RPMI7951 (cell line): ENCODE measurements at places on chromosomes 4 and X.

GRCh38 chrX:9845578-9845952, 59.3 kb downstream of the SHROOM2 start:
- DNase-seq = no peak

- no peak for DNase-seq
Measured at GRCh38 chr4:113212613-113213012, 163.2 kb downstream of the ANK2 start.

DNA sequence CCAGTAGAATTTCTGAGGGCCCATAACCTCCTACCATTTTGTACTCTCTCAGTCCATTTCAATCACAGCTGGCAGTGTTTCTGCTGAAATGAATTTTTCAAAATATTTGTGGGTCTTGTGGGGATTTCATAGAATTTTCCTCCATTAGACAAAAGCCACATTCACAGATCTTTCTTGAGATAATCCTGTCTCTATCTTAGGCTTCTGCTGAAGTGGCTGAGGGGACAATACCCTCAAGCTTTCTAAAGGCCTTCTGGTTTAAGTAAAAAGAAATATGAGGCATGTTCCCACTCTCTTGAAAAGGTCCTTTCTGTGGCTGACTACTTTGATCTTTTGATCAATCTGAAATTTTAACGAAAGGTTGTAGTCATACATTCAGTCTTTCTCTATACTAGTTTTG, 1930.0 kb upstream of the AGA start:
- DNase-seq = peak; percentile 6

GRCh38 chr4:120158841-120159463, 92.3 kb upstream of the MAD2L1 start:
- DNase-seq = no peak

- no peak for DNase-seq
Measured at GRCh38 chr4:110292994-110293744, 94.8 kb upstream of the ELOVL6 start.

- no peak for DNase-seq
Measured at GRCh38 chr4:15414551-15415091, 13.2 kb upstream of the C1QTNF7 start.

GRCh38 chr4:83599183-83599582, 63.3 kb downstream of the GPAT3 start:
- DNase-seq = peak; percentile 53

DNA sequence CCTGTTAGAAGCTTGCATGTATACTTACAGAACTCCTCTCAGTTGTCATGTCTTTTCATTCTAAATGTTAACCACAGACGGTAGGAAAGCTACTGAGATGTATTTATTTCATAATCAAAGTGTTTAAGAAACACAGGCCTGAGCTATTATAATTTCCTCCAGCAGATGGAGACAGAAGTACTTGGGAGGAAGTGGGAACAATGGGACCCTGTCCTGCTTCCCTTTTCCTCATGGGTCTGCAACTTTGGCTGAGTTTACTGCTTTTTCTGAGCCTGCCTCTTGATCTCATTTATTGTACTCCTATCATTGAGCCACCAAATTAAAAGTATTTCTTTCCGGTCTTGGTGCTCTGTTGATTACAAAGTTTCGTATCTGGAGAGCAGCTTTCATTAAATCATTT, 67.7 kb upstream of the SPANXN2 start:
- DNase-seq = peak; percentile 34

GRCh38 chr4:149676076-149676475, 139.6 kb downstream of the IQCM start:
- no peak for DNase-seq

GRCh38 chr4:138522366-138522765, 280.2 kb upstream of the SLC7A11 start:
- DNase-seq = no peak

DNA sequence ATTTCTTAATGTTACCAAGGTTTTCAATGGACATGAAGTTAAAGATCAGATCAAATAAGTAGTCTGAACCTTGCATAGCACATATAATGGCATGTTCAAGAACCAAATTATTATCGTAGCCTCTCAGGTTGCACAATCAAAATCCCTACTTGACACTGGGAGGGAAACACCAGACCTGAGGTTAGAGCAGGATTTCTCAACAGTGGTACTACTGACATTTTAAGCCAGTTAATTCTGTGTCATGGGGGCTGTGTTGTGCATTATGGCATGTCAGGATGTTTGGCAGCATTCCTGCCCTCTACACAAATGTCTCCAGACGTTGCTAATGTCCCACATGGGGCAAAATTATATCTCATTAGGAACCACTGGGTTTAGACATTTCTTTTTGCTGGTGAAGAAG, 20.8 kb downstream of the RLIM start:
- no peak for DNase-seq
